Activated CD8-positive, alpha-beta memory T cell treated with anti-CD3 and anti-CD28 coated beads, Interleukin-2, amount 50 U/mL, for 4 hours (primary cell): ENCODE measurements at places on chromosomes 1 and 21.

- no peak for DNase-seq
Measured at GRCh38 chr1:194476872-194477271, 1290.5 kb upstream of the B3GALT2 start.

DNA sequence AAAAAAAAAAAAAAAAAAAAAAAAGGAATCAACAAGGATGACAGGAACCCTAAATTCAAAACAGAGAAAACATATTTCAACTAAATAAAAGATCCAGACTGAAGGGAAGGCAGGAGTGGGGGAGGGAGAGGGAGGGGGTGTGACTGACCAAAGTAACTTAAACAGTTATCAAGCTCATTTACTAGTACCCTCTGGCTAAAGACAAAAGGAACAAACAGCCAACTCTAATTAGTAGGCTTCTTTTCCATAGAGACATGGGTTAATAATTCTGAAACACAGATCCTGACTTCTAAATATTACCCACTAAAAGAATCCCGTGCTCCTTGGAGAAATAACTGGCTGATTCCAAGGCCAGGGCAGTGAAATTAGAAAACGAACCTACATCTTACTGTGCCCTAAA is 23.8 kb downstream of the USP48 start:
- no peak for DNase-seq

GRCh38 chr1:12143631-12144155 is 23.1 kb upstream of the TNFRSF1B start:
- no peak for DNase-seq

- DNase-seq: no peak
Measured at GRCh38 chr1:156554971-156555370, 17.4 kb downstream of the IQGAP3 start.

GRCh38 chr1:207404849-207405525 is 49.1 kb upstream of the CR2 start:
- no peak for DNase-seq

DNA sequence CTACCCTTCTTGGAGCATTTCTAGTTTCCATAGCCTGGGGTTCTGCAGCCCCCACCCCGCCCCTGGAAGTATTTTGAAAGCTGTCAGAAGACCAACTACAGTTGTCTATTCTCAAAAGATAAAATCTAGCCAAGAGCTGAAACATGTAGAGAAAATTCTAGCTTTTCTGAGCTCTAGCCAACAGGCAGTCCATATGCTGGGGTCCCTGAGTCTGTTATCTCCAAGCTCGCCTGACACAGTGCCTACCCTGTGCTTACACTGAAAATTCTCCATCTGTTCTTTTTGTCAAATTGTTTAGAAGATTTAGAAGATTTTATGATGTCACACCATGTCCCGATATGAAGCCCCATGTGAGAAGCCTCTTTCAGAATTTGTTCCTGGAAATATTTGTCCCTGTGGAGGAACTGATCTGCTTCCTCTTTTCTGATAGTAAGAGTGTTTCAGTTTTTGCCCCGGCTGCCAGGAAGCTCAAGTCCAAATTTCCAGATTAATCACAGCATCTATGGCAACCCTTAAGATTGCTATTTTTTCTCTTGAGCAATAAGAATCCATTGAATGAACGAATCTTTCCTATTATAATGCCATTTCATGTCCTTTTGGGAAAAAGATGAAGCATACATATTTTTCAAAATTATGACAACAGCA is 23.7 kb upstream of the CSF3R start:
- no peak for DNase-seq

GRCh38 chr1:108057541-108057940 is 92.6 kb upstream of the VAV3 start:
- DNase-seq: no peak

- DNase-seq: no peak
Measured at GRCh38 chr21:42379426-42380215, 13.3 kb upstream of the TFF1 start.

DNA sequence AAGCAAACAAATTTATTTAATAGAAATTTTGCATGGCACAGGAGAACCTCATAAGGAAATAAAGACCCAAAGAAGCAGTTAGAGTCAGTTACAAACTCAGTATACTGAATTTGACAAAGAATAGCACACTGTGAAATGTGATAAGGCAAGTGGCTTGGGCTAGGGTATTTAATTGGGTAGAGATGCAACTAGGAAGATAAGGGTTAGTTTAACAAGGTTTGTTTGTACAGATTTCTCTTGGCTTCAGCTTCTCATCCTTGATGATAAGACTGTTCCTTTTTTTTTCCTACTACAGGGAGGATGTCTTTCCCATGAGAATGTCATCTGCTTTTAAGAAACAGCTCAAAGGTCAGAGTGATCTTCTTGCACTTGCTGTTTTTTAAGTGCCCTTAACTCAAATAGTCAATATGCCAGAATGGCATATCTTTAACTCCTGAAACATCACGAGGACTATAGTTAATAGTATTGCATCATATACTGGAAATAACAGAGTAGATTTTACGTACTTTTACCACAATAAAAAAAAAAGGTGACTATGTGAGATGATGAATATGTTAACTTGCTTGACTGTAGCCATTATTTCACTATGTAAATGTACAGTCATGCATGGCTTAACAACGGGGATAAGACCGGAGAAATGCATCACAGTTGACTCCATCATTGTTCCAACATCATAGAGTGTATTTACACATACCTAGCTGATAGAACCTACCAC is 9.2 kb upstream of the TRAF3IP3 start:
- DNase-seq: no peak

DNA sequence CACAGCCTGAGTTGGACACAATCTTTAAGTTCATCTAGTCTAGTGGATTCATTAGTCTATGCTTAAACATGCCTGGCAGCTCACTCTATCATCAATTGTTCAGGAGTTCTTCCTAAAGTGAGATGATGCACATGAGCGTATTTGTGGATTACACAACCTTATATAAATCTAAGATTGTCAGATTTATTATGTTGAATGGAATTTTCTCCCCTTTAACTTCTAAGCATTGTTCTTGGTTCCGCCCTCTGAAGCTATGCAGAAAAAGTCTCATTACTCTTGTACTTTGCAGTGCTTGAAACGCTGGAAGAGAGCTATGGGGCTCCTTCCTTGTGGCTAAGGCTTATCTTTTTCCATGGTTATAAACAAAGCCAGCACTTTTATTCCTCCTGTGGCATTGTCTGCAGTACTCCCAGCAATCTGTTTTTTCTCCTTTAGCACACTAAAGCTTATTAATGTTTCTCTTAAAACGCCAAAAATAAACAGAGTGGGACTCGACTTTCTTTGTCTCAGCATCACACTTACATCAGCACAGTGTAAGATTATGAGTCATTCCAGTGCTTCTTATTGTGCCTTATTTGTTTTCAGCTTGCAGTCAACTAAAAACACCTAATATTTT is 316.8 kb upstream of the CAMK1G start:
- DNase-seq: no peak

DNA sequence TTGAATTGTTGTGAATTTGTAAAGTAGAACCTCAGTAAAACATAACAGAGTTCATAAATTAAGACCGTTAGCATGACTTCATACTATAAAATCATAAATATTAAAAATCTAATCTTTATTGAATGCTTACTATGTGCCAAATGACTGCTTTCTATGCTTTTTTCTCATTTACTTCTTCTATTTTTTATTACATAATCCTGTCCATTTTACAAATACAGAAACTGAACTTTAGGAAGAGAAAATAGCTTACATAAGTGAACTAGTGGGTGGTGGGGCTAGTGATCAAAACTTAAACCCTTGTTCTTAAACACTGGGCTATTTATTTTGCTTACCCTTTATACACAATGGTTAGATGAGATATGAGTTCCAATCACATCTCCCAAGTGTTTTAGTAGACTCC is 122.3 kb downstream of the ZC3H11B start:
- no peak for DNase-seq

DNA sequence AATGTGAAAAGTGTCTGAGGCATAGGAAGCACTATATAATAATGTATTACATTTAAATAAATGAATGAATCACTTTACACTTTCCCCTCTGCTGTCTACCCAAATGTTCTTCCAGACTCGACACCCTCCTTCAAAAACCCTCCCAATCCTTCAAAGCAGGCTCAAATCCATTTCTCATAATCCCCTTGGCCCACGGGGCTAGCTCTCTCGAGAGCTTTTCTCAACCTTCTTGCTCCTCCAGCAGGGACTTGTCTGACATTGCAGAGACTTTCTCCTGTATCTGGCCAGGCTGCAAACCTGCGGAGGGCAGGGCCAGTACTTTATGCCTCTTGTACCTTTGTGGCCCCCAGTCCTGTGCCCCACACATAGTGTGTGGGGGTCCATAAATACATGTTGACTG is 14.1 kb upstream of the CNTN2 start:
- DNase-seq: no peak

DNA sequence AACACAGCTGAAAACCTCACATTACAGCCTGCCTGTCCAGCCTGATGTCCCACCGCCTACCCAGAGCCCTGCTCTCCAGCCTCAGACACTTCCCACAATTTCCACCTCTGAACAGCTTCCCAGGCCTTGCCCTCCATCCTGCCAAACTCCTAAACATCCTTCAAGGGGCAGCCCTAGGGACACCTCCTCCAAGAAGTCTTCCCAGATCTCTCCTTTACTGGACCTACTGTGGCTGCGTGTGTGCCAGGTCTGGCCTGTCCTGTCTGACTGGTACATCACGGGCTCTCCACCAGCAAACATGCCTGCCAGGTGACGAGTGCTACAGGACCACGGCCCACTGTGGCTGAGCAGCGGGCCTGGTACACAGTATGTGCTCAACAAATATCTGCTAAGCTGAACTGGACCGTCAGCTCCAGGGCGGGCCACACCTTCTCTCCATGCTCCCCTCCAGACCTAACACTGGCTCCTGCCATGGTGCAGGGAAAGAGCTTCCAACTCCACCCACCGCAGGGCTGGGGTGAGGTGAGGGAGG is 28.8 kb downstream of the CHD5 start:
- no peak for DNase-seq

DNA sequence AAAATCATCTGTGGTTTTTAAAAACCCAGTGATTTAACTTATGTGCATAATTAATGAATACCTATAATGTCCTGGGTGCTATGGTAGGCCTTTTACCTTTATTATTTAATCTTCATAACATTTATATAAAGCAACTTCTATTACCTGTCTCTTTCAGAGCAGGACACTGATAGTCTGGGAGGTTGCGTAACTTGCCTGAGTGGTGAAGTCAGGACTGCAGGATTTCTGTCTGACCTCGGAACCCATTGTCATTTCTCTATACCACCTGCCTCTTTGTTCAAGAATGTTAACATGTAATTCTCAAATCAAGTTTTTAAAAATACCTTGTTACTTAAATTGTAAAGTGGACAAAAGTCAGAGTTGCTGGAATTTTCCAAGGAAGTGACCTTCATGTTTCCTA is 41.0 kb upstream of the BACH1 start:
- DNase-seq: no peak

GRCh38 chr1:109785446-109786111 is 21.9 kb upstream of the EPS8L3 start:
- DNase-seq: no peak

- no peak for DNase-seq
Measured at GRCh38 chr1:224521904-224522734, 87.5 kb upstream of the WDR26 start.

- DNase-seq: no peak
Measured at GRCh38 chr1:161949548-161949947, 74.1 kb downstream of the OLFML2B start.

DNA sequence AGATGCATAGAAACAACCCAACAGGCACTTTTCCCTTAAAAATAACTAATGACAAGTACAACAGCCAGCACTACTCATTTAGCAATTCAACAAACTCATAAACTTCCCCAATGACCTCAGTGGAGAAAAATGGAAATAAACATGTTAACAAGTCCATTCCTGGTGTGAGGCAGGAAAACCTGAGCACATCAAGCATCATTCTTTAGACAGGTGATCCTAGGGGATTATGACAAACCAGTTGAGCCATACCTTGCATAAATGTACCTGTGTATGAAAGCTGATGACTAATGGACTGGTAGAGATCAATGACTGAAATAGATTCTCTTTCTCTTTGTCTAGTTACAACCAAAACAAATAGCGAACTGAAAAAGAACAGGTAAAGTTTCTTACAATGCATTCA is 7.0 kb downstream of the COL24A1 start:
- no peak for DNase-seq

- no peak for DNase-seq
Measured at GRCh38 chr1:195105773-195106172, 1502.5 kb downstream of the KCNT2 start.

- DNase-seq: no peak
Measured at GRCh38 chr1:227951624-227952373, 4.1 kb upstream of the WNT9A start.

GRCh38 chr1:204925701-204926100 is 55.0 kb downstream of the NFASC start:
- no peak for DNase-seq

GRCh38 chr21:32819694-32820093 is 48.1 kb upstream of the PAXBP1 start:
- no peak for DNase-seq

DNA sequence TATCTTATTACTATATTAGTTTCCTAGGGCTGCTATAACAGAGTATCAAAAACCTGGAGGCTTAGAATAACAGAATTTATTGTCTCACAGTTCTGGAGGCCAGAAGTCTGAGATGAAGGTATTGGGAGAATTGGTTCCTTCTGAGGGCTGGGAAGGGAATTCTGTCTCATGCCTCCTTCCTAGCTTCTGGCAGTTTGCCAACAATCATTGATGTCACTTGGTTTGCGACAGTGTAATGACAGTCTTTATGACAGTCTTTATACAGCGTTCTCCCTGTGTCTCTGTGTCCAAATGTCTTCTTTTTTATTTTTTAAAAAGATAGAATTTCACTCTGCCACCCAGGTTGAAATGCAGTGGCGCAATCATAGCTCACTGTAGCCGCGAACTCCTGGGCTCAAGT is 15.8 kb upstream of the CENPF start:
- DNase-seq: no peak

DNA sequence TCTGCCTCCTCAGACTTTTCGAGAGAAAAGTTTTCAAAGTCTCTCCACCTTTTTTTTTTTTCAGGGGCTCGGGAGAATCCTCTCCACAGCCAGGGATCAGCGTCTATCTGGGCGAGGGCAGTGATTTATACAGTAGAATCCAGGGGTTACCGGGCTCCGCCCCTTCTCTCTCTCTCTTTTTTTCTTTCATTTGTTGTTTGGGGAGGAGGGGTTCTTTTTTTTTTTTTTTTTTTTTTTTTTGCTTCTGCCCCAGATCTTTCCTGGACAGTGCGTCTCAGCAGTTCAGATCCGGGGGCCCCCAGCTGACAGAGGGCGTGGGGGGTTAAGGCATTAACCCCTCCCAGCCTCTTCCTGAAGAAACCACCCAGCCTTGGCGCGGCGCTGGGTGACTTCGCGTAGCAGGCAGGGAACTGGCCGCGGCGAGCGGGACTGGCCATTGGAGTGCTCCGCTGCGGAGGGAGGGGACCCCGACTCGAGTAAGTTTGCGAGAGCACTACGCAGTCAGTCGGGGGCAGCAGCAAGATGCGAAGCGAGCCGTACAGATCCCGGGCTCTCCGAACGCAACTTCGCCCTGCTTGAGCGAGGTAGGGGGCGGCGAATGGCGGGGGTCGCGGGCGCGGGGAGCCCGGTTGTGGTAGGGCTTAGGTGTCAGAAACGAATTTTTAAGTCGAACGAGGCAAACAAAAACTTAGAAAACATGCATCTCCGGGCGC is at the start of gene S1PR1:
Gene S1PR1, plus strand, starts transcription at position 504 of the 713 bp plus-strand sequence. CDS start 1,966 bp downstream, outside the sequence.
- peak; percentile 67 for DNase-seq
